Cardiac ventricle fibroblast (primary cell): ENCODE measurements at places on chromosomes 2 and 18. TPM values are rescaled to one million over a fixed set of nuclear protein-coding genes. Genes with fewer than 3 reads are reported as not detected.

TMEFF2 gene
- 0.06 TPM in 1 of 2 replicates, not detected in the other for total RNA-seq

GKN1 gene
- not detected in 2 replicates for total RNA-seq

FN1 gene
- 86,957 and 92,056 TPM in 2 replicates for total RNA-seq

TACR1 gene
- 0.44 and 0.93 TPM in 2 replicates for total RNA-seq

INPP1 gene
- total RNA-seq = 5.8 and 16.3 TPM in 2 replicates

AFTPH gene
- total RNA-seq = 5.6 and 7.5 TPM in 2 replicates

DES gene
- 3.2 and 7.0 TPM in 2 replicates for total RNA-seq

CXCR1 gene
- total RNA-seq = not detected in 2 replicates

ASPRV1 gene
- total RNA-seq = 0.19 and 0.78 TPM in 2 replicates

NHEJ1 gene
- 13.4 and 15.8 TPM in 2 replicates for total RNA-seq

OR6B2 gene
- total RNA-seq = not detected in 2 replicates

VWA3B gene
- total RNA-seq = not detected in 2 replicates

SOCS6 gene
- 10.9 and 11.8 TPM in 2 replicates for total RNA-seq

SLC14A1 gene
- 1.0 and 4.1 TPM in 2 replicates for total RNA-seq

SERPINB10 gene
- total RNA-seq = not detected in 2 replicates

CCDC148 gene
- total RNA-seq = not detected in 2 replicates

CTAGE1 gene
- total RNA-seq = not detected in 2 replicates

RGPD4 gene
- total RNA-seq = not detected in 2 replicates

NYAP2 gene
- not detected in 2 replicates for total RNA-seq

RBM43 gene
- total RNA-seq = 10.5 and 12.3 TPM in 2 replicates

NEURL3 gene
- not detected in 2 replicates for total RNA-seq

COLEC12 gene
- total RNA-seq = 73.4 and 73.8 TPM in 2 replicates

GPR45 gene
- not detected in 2 replicates for total RNA-seq
